ENCODE measurements at places on chromosomes 3 and 15.

DNA sequence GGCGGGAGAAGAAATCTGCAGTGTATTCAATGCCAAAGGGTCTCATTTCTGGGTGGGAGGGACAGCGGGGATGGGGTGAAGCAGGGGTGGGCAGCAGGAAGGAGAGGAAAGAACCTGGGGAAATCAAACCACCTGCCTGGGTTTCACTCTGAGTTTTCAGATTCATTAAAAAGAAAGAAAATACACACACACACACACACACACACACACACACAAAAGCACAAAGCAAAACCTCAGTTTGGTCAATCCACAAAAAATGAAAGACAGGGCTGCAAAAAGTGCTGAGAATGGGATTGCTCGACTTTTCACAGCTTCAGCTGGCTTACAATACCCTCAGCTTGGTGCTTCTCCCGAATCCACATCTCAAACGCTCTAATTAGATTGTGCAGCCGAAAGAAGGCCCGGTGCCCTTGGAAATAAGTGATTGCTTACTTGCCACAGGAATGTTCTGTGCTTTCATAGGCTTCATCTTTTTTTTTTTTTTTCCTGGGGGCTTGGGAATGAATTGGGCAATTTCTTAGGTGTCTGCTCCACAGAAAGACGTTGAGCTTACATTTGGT lies 370.5 kb downstream of the RORA start:
- no peak for DNase-seq

DNA sequence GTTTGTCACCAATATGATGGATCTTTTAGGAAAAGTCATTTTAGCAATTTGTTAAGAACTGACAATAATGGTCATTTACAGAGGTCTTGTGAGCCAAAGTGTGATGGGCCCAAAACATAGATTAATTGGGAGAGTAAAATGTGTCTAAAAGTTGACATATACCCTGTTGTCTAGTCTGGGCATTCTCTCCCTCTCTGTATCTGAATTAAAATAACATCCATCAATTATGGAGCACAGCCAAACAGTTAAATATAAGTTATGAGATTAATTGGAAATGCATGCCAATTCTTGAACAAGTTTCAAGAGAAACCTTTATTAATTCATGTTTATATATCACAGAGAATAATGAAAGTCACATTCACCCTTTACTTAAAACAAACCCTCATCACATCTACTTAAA lies 13.6 kb upstream of the NANOGP8 start:
- no peak for DNase-seq

GRCh38 chr3:77524463-77524862 lies 484.6 kb downstream of the ROBO2 start:
- DNase-seq = no peak

- DNase-seq = no peak
These were observed 34.6 kb downstream of the CHD2 start for GRCh38 chr15:92934716-92935115.

DNA sequence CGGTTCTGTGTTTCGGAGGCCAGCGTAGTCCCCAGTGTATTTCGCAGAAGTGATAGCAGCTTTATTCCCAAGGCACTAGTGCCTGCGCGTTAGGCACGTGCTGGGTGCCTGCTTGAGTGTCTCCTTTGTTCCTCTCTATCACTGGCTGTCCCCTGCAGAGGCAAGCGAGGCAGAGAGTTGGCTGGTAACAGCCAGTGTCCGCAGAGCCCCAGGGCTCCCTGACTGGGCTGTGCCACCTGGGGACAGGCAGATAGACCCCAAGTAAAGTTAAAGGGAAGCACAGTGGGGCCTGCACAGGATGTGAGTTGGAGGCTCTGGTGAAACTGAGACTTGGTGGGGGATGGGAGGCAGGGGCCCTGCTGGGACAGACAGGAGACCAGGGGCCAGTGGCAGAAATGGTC lies 50.7 kb downstream of the APBA2 start:
- DNase-seq = no peak

DNA sequence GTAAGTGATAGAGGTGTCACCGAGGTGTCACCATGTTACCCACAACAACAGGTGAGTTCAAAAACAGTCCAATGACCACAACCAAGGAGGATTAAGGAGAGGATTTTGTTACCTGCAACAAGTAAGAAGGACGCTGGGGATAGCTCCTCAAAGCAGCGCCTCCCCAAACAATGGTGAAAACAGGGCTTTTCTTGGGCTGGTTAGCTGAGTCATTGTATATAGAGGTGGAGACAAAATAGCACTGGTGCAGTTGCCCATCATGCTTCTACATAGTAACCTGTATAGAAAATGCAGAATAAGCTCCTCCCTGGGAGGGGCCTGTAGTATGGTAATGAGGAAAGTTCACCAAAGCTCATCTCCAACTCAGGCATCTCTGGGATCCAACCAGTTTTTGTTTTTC lies 116.9 kb upstream of the EIF1B start:
- DNase-seq = no peak

GRCh38 chr3:17261627-17262369 lies 377.0 kb downstream of the PLCL2 start:
- no peak for DNase-seq

DNA sequence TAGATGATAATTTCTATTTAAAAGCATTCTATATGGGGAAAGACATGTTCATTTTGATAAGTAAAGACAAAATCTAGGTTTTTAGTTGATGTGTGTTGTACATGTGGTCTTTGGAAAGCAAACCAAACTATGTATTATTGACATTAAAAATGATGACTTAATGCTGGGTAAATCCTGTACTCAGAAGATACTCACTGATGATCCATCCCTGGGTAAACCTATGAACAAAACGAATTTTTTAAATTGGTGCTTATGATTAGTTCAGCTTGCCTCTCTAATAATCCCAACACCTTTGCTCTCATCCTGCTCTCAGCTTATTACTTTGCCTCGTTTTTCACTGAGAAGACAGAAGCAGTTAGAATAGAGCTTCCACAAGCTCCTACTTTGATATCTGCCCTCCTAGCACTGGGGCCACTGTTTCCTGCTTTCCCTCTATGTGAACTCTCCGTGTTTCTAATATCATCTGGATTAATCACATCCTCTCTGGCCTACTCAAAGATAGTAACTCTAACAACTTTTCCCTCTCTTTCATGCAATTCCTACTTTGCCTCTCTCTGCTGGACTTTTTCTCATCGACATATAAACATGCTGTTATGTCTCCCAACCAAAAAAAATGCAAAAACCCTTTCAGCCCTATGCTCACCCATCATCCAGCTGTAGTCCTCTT lies 29.3 kb downstream of the RARRES1 start:
- DNase-seq = no peak

GRCh38 chr3:183515968-183516851 lies 39.3 kb downstream of the KLHL6 start:
- DNase-seq = no peak

DNA sequence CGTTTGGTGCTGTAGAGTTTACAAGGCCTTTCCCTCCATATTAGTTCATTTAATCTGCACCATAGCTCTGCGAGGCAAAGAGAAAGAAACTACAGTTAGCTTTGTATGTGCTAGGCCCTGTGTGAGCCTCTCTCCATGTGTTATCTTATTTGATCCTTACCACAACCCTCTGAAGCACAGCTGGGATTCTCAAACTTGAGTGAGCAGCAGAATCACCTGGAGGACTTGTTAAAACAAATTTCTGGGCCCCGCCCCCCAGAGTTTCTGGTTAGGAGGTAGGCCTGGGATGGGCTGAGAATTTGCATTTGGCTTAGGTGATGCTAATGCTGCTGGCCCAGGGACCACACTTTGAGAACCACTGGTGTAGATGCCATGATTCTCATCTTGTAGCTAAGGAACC lies 12.3 kb downstream of the CA12 start:
- DNase-seq = no peak

GRCh38 chr3:83740504-83740903 lies 1218.3 kb upstream of the CADM2 start:
- DNase-seq = no peak

- DNase-seq = no peak
These were observed 461.1 kb upstream of the TBL1XR1 start for GRCh38 chr3:177658354-177658753.

- DNase-seq = no peak
These were observed 45.6 kb downstream of the CDAN1 start for GRCh38 chr15:42691308-42691707.

DNA sequence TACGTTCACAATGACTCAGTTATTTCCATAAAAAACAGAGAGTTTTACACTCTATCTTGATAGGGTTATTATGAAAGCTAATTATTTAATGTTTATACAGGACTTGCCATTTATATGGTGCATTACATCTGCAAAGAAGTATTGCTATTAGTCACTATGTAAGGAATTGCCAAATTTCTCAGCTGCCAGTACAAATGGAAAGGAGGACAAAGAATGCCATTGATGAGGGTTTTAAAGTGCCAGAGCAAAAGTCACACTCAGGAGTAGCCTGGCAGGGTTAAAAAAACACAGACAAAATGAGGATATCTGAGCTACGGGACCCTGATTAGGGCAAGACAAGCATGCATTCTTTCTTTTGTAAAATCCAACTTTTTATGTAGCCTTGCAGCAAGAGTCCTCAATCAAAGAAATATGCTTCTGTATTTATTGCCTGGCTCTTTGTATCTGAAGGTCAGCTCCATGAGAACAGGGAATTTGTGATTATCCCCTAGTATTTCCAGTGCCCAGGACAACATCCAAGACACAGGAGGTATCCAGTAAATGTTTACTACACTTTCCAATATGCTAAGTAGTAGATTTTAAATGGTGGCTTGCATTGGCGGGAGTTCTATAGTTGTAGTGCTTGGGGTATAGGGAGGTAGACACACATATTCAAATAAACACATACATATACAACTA lies 1013.6 kb downstream of the ROBO1 start:
- DNase-seq = no peak

DNA sequence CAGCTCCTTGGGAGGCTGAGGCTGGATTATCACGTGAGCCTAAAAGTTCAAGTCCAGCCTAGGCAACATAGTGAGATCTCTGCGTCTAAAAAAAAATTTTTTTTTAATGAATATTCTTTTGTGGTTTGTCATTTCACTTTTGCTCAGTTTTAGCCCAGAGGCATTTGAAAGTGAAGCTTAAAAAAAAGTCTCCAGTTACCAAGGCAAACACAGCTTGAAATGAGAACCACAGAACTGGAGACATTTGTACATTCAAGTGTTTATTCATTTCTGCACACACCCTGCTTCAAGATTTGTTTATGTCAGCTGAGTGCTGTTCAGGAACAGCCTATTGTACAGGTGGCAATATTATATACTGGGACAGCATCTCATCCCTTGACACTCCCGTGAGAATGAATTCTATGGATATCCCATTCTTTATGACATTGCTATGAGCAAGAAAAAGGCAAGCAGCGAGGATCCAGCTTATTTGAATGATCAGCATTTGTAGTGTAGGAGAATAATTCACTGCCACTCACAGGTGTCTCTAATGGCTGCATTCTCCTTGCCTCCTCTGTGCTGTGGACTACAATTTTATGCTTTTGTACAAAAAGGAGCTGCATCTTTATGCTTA lies 444.8 kb upstream of the GRM7 start:
- DNase-seq = no peak
